ENCODE measurements at places on chromosomes 12 and 14. TPM values are rescaled to one million over a fixed set of nuclear protein-coding genes. Genes with fewer than 3 reads are reported as not detected.
A peak's percentile ranks its signal among the peaks of the same experiment; 100 is the strongest.

SSPN gene
- total RNA-seq: 0.65 TPM

PRB2 gene
- not detected for total RNA-seq

MYH7 gene
- total RNA-seq: not detected

KLHL33 gene
- not detected for total RNA-seq

RPS29 gene
- 1,408 TPM for total RNA-seq

ACRBP gene
- total RNA-seq: 1.3 TPM

DNA sequence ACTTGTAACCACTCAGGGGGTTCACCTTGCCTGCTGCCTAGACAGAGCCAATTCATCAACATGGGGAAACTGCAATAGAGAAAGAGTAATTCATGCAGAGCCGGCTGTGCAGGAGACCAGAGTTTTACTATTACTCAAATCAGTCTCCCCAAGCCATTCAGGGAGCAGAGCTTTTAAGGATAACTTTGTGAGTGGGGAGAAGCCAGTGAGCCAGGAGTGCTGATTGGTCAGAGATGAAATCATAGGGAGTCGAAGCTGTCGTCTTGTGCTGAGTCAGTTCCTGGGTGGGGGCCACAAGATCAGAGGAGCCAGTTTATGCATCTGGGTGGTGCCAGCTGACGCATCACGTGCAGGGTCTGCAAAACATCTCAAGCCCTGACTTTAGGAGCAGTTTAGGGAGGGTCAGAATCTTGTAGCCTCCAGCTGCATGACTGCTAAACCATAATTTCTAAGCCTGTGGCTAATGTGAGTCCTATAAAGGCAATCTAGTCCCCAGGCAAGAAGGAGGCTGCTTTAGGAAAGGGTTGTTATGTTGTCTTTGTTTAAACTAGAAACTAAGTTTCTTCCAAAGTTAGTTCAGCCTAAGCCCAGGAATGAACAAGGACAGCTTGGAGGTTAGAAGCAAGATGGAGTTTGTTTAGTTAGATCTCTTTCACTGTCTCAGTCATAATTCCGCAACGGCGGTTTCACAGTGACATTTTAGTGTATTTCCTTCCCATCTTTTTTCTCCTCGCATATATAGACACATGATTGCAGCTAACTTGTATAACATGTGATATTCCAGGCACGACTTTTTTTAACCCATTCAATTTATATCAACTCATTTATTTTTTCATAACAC, 68.9 kb upstream of the NCOR2 start:
- DNase-seq: no peak

GRCh38 chr14:68137704-68138619, 318.4 kb downstream of the RAD51B start:
- DNase-seq: peak; percentile 12

DNA sequence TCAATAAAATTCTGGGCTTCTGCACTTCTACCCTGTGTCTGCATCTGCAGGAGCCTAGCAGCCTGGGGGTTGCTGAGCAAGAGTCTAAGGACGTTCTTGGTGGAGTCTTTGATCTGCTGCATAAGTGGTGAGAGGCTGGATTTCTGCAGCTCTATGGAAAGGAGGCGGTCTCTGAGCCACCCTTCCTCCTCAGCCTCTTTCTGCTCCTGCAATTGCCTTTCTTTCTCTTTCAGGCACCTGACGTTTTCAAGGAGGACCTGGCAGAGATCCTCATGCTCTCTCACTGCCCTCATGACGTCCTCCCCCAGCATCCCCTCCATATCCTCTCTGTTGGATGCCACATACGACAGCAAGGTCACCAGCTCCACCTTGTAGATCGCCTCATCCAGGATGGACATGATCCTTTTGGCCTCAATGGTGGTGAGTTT, 13.6 kb upstream of the TPCN1 start:
- no peak for DNase-seq

- DNase-seq: peak; percentile 3
Observed at GRCh38 chr14:57889245-57889644, 23.4 kb upstream of the SLC35F4 start.

GRCh38 chr14:92729634-92730358, 18.6 kb downstream of the LGMN start:
- DNase-seq: no peak

DNA sequence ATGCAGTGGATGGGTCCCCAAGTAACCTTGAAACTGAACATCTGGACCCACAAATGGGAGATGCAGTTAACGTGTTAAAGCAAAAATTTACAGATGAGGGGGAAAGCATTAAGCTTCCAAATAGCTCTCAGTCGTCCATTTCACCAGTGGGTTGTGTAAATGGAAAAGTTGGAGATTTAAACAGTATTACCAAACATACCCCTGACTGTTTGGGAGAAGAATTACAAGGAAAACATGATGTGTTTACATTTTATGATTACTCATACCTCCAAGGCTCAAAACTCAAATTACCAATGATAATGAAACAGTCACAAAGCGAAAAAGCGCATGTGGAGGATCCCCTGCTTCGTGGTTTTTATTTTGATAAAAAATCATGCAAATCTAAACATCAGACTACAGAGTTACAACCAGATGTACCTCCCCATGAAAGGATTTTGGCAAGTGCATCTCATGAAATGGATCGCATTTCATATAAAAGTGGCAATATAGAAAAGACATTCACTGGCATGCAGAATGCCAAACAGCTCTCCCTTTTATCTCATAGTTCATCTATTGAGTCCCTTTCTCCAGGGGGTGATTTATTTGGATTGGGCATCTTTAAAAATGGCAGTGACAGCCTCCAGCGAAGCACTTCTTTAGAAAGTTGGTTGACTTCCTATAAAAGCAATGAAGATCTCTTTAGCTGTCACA, 116.6 kb upstream of the NPAS3 start:
- no peak for DNase-seq
